SIG-M5 (cell line): ENCODE measurements at places on chromosomes 7 and 10.

GRCh38 chr7:30460246-30460633 lies 18.3 kb downstream of the NOD1 start:
- DNase-seq = no peak

DNA sequence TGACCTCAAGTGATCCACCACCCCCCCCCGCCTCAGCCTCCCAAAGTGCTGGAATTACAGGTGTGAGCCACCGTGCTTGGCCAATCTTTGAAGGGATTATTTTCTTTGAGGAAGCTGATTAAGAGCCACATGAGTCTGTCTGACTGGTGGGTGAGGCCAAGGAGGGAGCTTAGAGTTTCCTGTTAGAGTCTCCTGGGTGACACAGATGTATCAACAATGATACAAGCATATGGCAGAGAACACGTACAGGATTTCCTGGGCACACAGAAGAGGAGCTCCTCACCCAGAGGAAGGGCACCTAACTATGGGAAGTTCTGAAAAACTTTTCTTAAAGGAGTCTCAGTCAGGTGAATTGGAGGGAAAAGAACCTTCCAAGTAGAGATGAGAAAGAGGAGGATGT lies 69.4 kb downstream of the GOLGA7B start:
- DNase-seq = no peak

- DNase-seq = no peak
These were observed 745 bp upstream of the ORAI2 start for GRCh38 chr7:102432442-102433218.

DNA sequence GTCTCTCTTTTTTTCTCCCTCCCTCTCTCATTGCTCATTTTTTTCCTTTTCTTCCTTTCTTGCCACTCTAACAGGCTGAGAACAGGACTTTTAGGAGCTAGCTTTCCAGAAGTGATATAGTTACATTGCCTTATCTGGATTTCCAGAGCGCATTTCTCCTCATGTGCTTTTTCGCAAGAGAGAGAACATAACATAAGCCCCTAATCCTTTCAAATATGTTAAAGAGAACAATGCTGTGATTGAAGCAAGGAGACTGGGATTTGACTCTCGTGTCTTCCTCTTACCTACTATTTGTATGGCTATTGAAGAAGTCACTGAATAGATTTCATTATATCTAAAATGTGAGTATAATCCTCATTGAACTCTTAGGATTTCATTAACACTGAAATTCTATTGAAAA lies 101.2 kb upstream of the PRPS1L1 start:
- no peak for DNase-seq

DNA sequence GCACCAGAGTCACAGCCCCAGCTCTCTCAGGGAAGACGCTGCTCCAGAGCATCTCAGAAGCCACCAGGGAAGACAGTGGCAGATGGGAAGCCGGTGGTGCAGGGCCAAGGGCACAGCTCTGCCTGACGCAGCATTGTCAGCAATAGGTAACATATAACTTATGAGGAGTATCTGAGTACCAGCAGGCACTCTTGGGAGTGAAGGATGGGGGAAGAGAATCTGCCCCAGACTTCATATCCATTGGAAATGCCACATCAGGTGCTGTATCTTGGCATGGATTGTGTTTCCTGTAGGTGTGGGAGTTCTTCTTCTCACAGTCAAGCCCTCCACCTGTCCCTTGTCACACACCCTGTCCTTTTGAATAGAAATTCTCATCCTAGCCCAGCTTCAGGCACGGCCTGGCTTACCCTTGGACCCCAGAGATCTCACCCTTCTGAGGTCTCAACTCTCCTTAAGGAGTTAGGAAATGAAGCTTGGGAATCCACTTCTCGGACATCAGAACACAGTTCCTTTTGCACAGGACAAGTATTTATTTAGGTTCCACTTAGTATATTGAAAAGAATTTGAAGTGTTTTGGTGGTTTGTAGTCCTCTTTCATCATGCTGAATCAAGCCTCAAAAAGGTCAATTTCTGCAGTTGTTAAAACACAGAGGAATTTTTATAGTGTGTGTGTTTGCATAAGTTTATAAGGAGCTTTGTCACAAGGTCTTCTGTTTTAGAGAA lies 9.9 kb downstream of the EPDR1 start:
- DNase-seq = no peak

- no peak for DNase-seq
These were observed 76.4 kb upstream of the SCIN start for GRCh38 chr7:12493863-12494686.

DNA sequence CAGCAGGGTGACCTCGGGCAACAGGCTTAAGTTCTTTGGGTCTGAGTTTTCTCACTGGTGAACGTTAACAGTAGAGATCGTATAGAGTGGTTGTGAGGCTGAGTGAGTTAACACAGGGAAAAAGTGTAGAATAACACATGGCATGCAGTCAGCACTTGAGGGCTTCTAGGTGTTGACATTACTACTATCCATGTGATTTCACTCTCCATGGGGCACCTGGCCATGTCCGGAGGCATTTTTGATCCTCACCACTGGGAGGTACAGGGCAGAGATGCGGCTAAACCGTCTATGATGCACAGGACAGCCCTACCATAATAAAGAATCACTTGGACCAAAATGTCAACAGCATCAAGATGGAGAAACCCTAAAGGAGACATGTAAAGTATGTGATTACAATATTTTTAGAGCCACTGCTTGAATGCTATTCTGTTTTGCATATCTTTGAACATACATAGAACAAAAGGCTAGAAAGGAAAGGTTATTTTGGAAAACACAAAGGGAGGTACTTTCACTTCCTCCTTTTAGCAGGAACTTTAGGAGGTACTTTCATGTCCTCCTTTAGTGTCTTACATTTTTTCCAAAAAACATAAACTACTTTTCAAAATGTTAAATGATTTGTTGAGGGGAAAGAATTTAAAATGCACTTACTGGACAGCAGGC lies 44.3 kb downstream of the NOD1 start:
- peak; percentile 17 for DNase-seq

- no peak for DNase-seq
These were observed 28.5 kb downstream of the NPS start for GRCh38 chr10:127577376-127578258.
